ENCODE measurements at places on chromosomes 3 and 15. TPM values are rescaled to one million over a fixed set of nuclear protein-coding genes. Genes with fewer than 3 reads are reported as not detected.

GRCh38 chr3:195763076-195763830, 42.5 kb downstream of the MUC20 start:
- H3K27ac ChIP-seq, result no peak overlapping the region
- H3K4me1 ChIP-seq, result peaks cover 3% of the 10 kb centered on the region
- no peak for DNase-seq
- peaks cover 8% of the 10 kb centered on the region for H3K27me3 ChIP-seq
- no peaks in the 10 kb centered on the region for H3K36me3 ChIP-seq

GRCh38 chr15:37618353-37618752, 316.1 kb upstream of the TMCO5A start:
- H3K4me3 ChIP-seq, result no peak overlapping the region
- no peaks in the 10 kb centered on the region for H3K36me3 ChIP-seq
- H3K4me1 ChIP-seq, result no peaks in the 10 kb centered on the region

- no peak overlapping the region for H3K27ac ChIP-seq
- H3K4me1 ChIP-seq, result no peaks in the 10 kb centered on the region
- DNase-seq, result no peak
- no peak overlapping the region for H3K4me3 ChIP-seq
Observed at GRCh38 chr3:158258619-158259018, 148.7 kb downstream of the RSRC1 start.

DNA sequence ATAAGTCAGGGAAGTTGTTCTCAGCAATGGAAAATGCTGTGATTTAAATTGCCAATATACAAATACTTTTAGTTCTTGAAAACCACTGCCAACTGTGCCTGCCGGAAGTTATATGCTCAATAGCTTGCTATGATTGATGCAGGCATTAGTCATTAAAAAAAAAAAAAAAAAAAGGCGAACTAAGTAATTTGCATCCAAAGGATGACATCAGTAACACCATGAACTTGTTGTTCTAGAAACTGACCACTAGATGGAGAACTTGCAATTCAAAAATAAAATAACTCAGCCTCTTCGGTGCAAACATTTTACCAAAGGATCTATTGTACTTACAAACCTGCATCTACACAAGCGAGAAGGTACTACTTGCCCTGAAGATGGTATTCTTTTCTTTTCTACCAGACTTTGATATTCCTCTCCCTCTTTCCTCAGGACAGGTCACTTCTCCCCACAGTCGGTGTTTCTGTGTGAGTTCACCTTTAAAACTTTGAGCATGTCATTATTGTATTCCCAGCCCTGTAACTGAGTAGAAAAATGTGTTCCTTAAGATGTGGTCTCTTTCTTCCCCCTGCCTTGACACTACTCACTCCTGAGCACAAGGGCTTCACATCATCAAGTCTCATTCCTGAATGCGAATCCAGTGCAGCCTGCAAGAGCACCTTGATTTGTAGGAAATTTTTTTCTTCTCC, 115.0 kb upstream of the VEPH1 start:
- no peak overlapping the region for H3K4me3 ChIP-seq
- no peaks in the 10 kb centered on the region for H3K36me3 ChIP-seq
- H3K27ac ChIP-seq, result no peak overlapping the region
- H3K27me3 ChIP-seq, result no peaks in the 10 kb centered on the region

- H3K27me3 ChIP-seq, result no peaks in the 10 kb centered on the region
- H3K4me1 ChIP-seq, result no peaks in the 10 kb centered on the region
- no peaks in the 10 kb centered on the region for H3K36me3 ChIP-seq
- H3K27ac ChIP-seq, result no peak overlapping the region
- H3K4me3 ChIP-seq, result no peak overlapping the region
Observed at GRCh38 chr3:51876186-51876585, 785 bp upstream of the IQCF5 start.

- H3K4me1 ChIP-seq, result peaks cover 17% of the 10 kb centered on the region
- H3K36me3 ChIP-seq, result no peaks in the 10 kb centered on the region
- H3K27ac ChIP-seq, result no peak overlapping the region
Observed at GRCh38 chr3:188126934-188127333, 27.0 kb upstream of the LPP start.

- no peak overlapping the region for H3K27ac ChIP-seq
- no peak overlapping the region for H3K4me3 ChIP-seq
- H3K27me3 ChIP-seq, result no peaks in the 10 kb centered on the region
- no peaks in the 10 kb centered on the region for H3K4me1 ChIP-seq
- DNase-seq, result no peak
Observed at GRCh38 chr15:87033056-87033455, 953.4 kb downstream of the AGBL1 start.

- H3K36me3 ChIP-seq, result peaks cover 39% of the 10 kb centered on the region
- no peak overlapping the region for H3K4me3 ChIP-seq
- H3K27ac ChIP-seq, result no peak overlapping the region
- no peaks in the 10 kb centered on the region for H3K27me3 ChIP-seq
Observed at GRCh38 chr3:15286022-15286421, 46.4 kb downstream of the SH3BP5 start.

- no peak for DNase-seq
- H3K4me3 ChIP-seq, result no peak overlapping the region
- H3K4me1 ChIP-seq, result no peaks in the 10 kb centered on the region
- no peaks in the 10 kb centered on the region for H3K36me3 ChIP-seq
- no peak overlapping the region for H3K27ac ChIP-seq
Observed at GRCh38 chr3:183710231-183710630, 12.6 kb downstream of the YEATS2 start.

- no peaks in the 10 kb centered on the region for H3K36me3 ChIP-seq
- no peak for DNase-seq
- H3K27ac ChIP-seq, result no peak overlapping the region
- no peak overlapping the region for H3K4me3 ChIP-seq
- H3K27me3 ChIP-seq, result no peaks in the 10 kb centered on the region
Observed at GRCh38 chr15:92020207-92020606, 166.7 kb downstream of the SLCO3A1 start.

- no peaks in the 10 kb centered on the region for H3K36me3 ChIP-seq
- H3K27ac ChIP-seq, result no peak overlapping the region
- peaks cover 2% of the 10 kb centered on the region for H3K4me1 ChIP-seq
- no peak for DNase-seq
- H3K4me3 ChIP-seq, result no peak overlapping the region
- H3K27me3 ChIP-seq, result no peaks in the 10 kb centered on the region
Observed at GRCh38 chr3:119395923-119396358, 67.5 kb downstream of the TMEM39A start.

- no peaks in the 10 kb centered on the region for H3K27me3 ChIP-seq
- no peaks in the 10 kb centered on the region for H3K36me3 ChIP-seq
- no peak for DNase-seq
Observed at GRCh38 chr3:135896613-135897012, 68.9 kb upstream of the PPP2R3A start.

GRCh38 chr15:95169541-95170459, 938.4 kb downstream of the MCTP2 start:
- H3K36me3 ChIP-seq, result no peaks in the 10 kb centered on the region
- H3K4me3 ChIP-seq, result no peak overlapping the region
- no peaks in the 10 kb centered on the region for H3K27me3 ChIP-seq
- no peak for DNase-seq

DNA sequence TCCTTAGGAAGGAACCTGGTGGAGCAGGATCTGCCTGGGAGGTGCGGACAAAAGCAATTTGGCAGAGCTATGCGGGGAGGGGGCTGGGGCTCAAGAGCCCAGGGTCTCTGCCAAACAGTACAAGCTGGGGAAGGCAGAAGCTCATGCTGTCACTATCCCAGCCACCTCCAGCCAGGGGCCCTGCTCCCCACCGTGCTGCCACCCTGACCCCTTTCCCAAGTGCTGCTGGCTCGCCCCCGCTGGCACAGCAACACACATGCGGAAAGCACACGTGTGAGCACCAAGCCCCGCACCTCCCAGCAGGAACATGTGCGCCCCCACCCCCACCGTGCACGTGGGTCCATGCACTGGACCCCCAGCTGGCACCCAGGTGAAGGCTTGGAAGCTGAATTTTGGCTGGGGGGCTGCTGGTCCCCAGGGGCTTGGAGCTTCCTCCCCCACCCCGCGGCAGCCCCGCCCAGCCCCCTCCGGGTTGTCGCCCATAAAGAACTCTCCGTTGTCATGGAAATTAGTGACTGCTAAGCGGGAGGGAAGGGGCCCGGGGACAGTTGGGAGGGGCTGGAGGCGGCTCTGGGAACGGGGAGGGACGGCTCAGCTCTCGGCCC, 742 bp downstream of the CAMKV start:
- peak overlapping the region; percentile 36 for H3K4me3 ChIP-seq
- no peak for DNase-seq
- H3K4me1 ChIP-seq, result peaks cover 12% of the 10 kb centered on the region
- H3K27me3 ChIP-seq, result peaks cover 55% of the 10 kb centered on the region
- H3K36me3 ChIP-seq, result no peaks in the 10 kb centered on the region
- H3K27ac ChIP-seq, result no peak overlapping the region

DNA sequence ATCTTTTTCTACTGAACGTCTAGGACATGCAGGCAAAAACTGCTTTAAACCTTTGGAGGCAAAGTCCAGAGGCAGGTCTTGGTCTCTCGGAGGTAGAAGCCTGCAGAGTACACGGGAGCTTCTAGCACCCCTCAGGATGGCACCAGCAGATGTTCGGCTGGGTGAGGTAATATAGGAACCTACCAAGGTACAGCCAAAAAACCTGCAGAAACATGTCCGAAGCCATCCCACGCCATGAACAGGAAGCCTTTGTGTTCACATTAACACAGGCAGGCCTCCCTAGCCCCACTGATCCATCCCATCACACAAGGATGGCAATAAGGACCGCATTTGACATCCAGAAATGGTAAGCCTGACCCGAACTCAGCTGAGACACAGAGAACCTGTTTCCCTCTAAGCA, 157.9 kb upstream of the HES1 start:
- no peak overlapping the region for H3K27ac ChIP-seq
- H3K4me1 ChIP-seq, result no peaks in the 10 kb centered on the region
- no peak overlapping the region for H3K4me3 ChIP-seq
- no peak for DNase-seq
- H3K27me3 ChIP-seq, result peaks cover 23% of the 10 kb centered on the region

DNA sequence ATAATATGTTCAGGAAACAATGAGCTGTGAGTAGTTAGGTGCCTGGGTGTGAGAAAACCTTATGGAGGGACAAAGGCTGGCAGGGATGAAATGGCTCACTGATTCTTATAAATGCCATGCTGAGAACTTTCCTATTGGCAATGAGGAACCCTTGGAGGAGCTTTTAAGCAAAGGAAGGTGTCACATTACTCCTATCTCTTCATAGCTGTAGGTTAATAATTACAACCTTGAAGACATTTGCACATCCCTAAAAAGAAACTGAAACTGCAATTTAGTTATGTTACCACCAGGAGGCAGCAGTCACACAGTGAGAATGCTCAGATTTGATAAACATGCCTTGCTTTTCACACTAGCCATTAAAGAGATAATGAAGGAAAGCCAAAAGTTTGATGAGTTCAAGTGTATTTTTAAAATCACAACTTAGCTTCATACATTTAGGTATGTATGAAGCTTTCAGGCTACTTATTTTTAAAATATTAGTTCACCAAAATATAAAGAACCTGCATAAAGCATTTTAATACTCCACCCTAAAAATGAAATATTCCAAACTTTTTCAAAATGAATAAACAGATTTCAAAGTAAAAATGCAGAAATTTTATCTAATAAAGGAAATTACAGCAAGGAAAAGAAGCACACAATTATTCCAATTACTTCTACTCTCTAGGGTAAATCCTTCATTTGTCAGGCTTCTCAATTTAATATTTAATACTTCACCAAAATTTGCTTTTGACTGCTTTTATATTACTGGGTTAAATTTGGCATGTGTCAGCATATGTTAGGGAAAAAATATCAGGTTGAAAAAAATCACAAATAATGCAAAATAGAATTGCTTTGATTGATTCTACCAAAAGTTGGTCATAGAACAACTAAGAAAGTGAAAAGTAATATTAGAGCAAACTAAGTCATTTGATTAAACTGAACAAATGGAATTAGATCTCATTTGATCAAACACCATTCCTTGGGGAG, 136.9 kb upstream of the SLC2A2 start:
- H3K27ac ChIP-seq, result no peak overlapping the region
- no peaks in the 10 kb centered on the region for H3K36me3 ChIP-seq
- no peaks in the 10 kb centered on the region for H3K27me3 ChIP-seq
- H3K4me1 ChIP-seq, result no peaks in the 10 kb centered on the region
- no peak for DNase-seq

GRCh38 chr3:108342837-108343486, 46.6 kb downstream of the HHLA2 start:
- H3K27ac ChIP-seq, result no peak overlapping the region
- H3K27me3 ChIP-seq, result no peaks in the 10 kb centered on the region
- H3K36me3 ChIP-seq, result no peaks in the 10 kb centered on the region
- no peak for DNase-seq
- H3K4me3 ChIP-seq, result no peak overlapping the region

- DNase-seq, result peak; percentile 20
- H3K27ac ChIP-seq, result no peak overlapping the region
Observed at GRCh38 chr3:37862219-37862902, 681 bp downstream of the CTDSPL start.

DNA sequence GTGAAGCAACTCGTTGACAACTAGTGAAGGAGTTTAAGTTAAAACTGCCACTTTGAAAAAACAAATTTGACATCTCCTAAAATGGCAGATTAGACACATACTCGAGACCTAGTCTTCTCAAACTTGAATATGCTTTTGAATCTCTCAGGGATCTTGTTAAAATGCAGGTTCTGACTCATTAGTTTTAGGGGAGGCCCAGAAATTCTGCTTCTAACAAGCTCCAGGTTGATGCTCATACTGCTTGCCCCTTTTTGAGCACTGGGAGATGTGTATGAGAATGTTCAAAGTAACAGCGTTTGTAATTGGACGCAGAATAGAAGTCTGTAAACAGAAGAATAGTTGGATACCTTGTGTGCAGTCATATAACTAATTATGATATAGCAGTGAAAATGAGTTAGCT, 1.6 kb downstream of the C3orf38 start:
- peaks cover 33% of the 10 kb centered on the region for H3K4me1 ChIP-seq
- peak overlapping the region; percentile 98 for H3K27ac ChIP-seq
- no peaks in the 10 kb centered on the region for H3K27me3 ChIP-seq
- peaks cover 1% of the 10 kb centered on the region for H3K36me3 ChIP-seq
- peak; percentile 12 for DNase-seq

DNA sequence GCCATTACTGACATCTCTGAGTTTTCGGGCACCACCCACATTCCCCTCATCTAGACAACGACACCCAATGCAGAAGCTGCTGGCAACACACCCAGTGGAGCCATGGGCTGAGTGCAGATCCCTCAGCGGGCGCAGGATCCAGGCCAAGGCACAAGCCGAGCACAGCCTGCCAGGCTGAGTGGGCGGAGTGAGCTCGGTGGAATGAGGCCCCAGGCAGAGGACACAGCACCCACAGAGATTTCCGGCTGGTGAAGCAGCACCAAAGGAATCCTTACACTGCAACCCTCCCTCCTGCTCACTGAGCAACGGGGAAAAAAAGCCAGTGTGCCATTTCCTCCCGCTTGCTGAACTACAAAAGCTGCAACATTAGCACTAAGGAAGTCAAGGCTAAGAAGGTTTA, 34.3 kb downstream of the ZMAT3 start:
- H3K27ac ChIP-seq, result no peak overlapping the region
- DNase-seq, result no peak

The IL12A gene
- total RNA-seq, result 4.3 TPM

The ITIH1 gene
- total RNA-seq, result 0.53 TPM

The PP2D1 gene
- total RNA-seq, result not detected

The FAM174B gene
- total RNA-seq, result 1.9 TPM

The GLDN gene
- not detected for total RNA-seq

The REC114 gene
- not detected for total RNA-seq

The LEO1 gene
- total RNA-seq, result 19.1 TPM

The TM6SF1 gene
- total RNA-seq, result 1.6 TPM

The RLBP1 gene
- not detected for total RNA-seq

The PLSCR2 gene
- 0.61 TPM for total RNA-seq

The SCN11A gene
- total RNA-seq, result 0.24 TPM

The PRSS50 gene
- 0.10 TPM for total RNA-seq

Data from B cell (primary cell).